Panc1 (cell line): ENCODE measurements at places on chromosomes 6 and 20. TPM values are rescaled to one million over a fixed set of nuclear protein-coding genes. Genes with fewer than 3 reads are reported as not detected.

HEY2 gene
- total RNA-seq: not detected

NRSN1 gene
- total RNA-seq: not detected

FNDC11 gene
- total RNA-seq: 1.3 TPM

ITPR3 gene
- total RNA-seq: 65.8 TPM

MTFR2 gene
- total RNA-seq: 12.8 TPM
